ENCODE measurements at places on chromosomes 1 and 21. TPM values are rescaled to one million over a fixed set of nuclear protein-coding genes. Genes with fewer than 3 reads are reported as not detected.

Gene CXADR
- total RNA-seq = 21.7 TPM

Gene DNALI1
- total RNA-seq = 9.1 TPM

Gene DNM3
- 2.1 TPM for total RNA-seq

Gene FMN2
- total RNA-seq = 0.21 TPM

Gene SLC5A9
- not detected for total RNA-seq

Gene PROK1
- 0.93 TPM for total RNA-seq

Gene ENAH
- total RNA-seq = 121 TPM

Gene ELK4
- total RNA-seq = 45.0 TPM

Gene ASCL5
- total RNA-seq = not detected

Gene PTAFR
- 3.6 TPM for total RNA-seq

Gene HYI
- 33.1 TPM for total RNA-seq

Gene SESN2
- total RNA-seq = 3.4 TPM

Gene HSPA6
- 0.71 TPM for total RNA-seq

Gene SHE
- 20.0 TPM for total RNA-seq

Gene FMO1
- total RNA-seq = 0.25 TPM

Gene CD2
- 0.96 TPM for total RNA-seq

Gene TUT4
- 41.1 TPM for total RNA-seq

Gene MR1
- total RNA-seq = 16.1 TPM

Gene PLK3
- total RNA-seq = 6.0 TPM

Gene VANGL2
- 10.6 TPM for total RNA-seq

Gene PCSK9
- not detected for total RNA-seq
